ENCODE measurements at places on chromosomes 2 and 18. TPM values are rescaled to one million over a fixed set of nuclear protein-coding genes. Genes with fewer than 3 reads are reported as not detected.

Gene GYPC
- 83.0 TPM for total RNA-seq

Gene CASP8
- total RNA-seq, result 18.9 TPM

Gene LRRTM4
- total RNA-seq, result not detected

Gene C1GALT1C1L
- 0.31 TPM for total RNA-seq

Gene GPATCH11
- total RNA-seq, result 5.4 TPM

Gene KRTCAP3
- 0.13 TPM for total RNA-seq

Gene GPR155
- total RNA-seq, result 2.1 TPM

Gene TMEM200C
- 0.06 TPM for total RNA-seq

Gene OTX1
- not detected for total RNA-seq

Gene CAMKMT
- total RNA-seq, result 15.7 TPM

Gene KIF5C
- 0.13 TPM for total RNA-seq

Gene CRYGD
- total RNA-seq, result not detected

Gene IL18R1
- 0.75 TPM for total RNA-seq

Gene PLEKHH2
- total RNA-seq, result 1.9 TPM

Gene TMEM178A
- 1.5 TPM for total RNA-seq

Gene GPR75
- 0.79 TPM for total RNA-seq

Gene VWC2L
- under 0.01 TPM for total RNA-seq

Gene CNGA3
- 0.13 TPM for total RNA-seq

Gene LRP1B
- total RNA-seq, result 0.13 TPM

Gene MYO5B
- 0.06 TPM for total RNA-seq

Data from aortic smooth muscle cell (primary cell).